HepG2 (cell line): ENCODE measurements at places on chromosomes 3 and 15. TPM values are rescaled to one million over a fixed set of nuclear protein-coding genes. Genes with fewer than 3 reads are reported as not detected.

LRRC49 gene
- 1.00 and 2.0 TPM in 2 replicates for total RNA-seq

PRSS50 gene
- not detected in 2 replicates for total RNA-seq

SCN11A gene
- 0.02 TPM in 1 of 2 replicates, not detected in the other for total RNA-seq

COL6A5 gene
- not detected in 2 replicates for total RNA-seq

COL8A1 gene
- not detected in 2 replicates for total RNA-seq

CCR4 gene
- total RNA-seq = 0.04 and 0.06 TPM in 2 replicates

SLC22A14 gene
- not detected in 2 replicates for total RNA-seq

GABRA5 gene
- total RNA-seq = not detected in 2 replicates

CYP19A1 gene
- total RNA-seq = 9.1 and 10.9 TPM in 2 replicates

TRPM1 gene
- total RNA-seq = not detected in 2 replicates

C3orf18 gene
- total RNA-seq = 1.2 and 1.6 TPM in 2 replicates

CYP11A1 gene
- total RNA-seq = 0.66 and 0.86 TPM in 2 replicates

PYDC2 gene
- total RNA-seq = not detected in 2 replicates

SPTBN5 gene
- total RNA-seq = 0.01 and 0.07 TPM in 2 replicates

BFSP2 gene
- total RNA-seq = not detected in 2 replicates

RASSF1 gene
- total RNA-seq = 7.7 and 10.2 TPM in 2 replicates

PDZRN3 gene
- total RNA-seq = not detected in 2 replicates

INSYN1 gene
- total RNA-seq = not detected in 2 replicates

UMPS gene
- 74.2 and 117 TPM in 2 replicates for total RNA-seq

PARP3 gene
- total RNA-seq = 7.7 and 11.2 TPM in 2 replicates

NOX5 gene
- total RNA-seq = not detected in 2 replicates

MOBP gene
- not detected in 2 replicates for total RNA-seq

STAB1 gene
- 0.09 and 0.28 TPM in 2 replicates for total RNA-seq

CFAP92 gene
- total RNA-seq = 0.45 and 0.46 TPM in 2 replicates

CCR3 gene
- not detected in 2 replicates for total RNA-seq

LDHAL6B gene
- total RNA-seq = not detected in 2 replicates

UBE2E2 gene
- total RNA-seq = 0.77 and 0.81 TPM in 2 replicates

PRR20G gene
- total RNA-seq = not detected in 2 replicates

HOMER2 gene
- total RNA-seq = 13.3 and 14.1 TPM in 2 replicates

ARHGEF26 gene
- 6.1 and 6.3 TPM in 2 replicates for total RNA-seq

LYZL4 gene
- not detected in 2 replicates for total RNA-seq

CCDC14 gene
- 21.1 and 48.7 TPM in 2 replicates for total RNA-seq

EFHB gene
- 0.15 TPM in 1 of 2 replicates, not detected in the other for total RNA-seq

GLDN gene
- 0.59 and 0.86 TPM in 2 replicates for total RNA-seq
